Frontal cortex (tissue), 4 donors: ENCODE measurements at places on chromosomes 1 and 21.

- no peak for DNase-seq
These were observed 48.8 kb downstream of the RNF220 start for GRCh38 chr1:44453798-44454349.

DNA sequence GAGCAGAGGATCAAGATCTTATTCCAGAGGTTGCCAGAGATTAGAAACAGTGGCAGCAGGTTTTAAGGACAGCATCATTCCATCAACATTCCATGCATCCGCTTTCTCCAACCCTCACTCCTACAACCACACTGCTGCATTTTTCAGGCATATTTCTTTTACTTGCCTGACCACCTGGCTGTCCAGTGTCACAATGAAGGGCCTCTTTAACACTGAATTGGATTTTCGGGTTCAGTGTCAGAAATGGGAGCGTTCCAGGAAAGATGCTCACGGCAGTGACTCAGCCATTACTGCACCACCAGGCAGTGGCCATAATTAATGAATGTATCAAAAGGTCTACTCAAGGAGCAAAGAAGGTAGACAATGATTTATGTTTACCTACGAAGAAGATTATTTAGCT lies 200.4 kb upstream of the ESRRG start:
- no peak for DNase-seq

GRCh38 chr1:104946558-104947210 lies 1197.0 kb downstream of the AMY1C start:
- DNase-seq, result no peak

DNA sequence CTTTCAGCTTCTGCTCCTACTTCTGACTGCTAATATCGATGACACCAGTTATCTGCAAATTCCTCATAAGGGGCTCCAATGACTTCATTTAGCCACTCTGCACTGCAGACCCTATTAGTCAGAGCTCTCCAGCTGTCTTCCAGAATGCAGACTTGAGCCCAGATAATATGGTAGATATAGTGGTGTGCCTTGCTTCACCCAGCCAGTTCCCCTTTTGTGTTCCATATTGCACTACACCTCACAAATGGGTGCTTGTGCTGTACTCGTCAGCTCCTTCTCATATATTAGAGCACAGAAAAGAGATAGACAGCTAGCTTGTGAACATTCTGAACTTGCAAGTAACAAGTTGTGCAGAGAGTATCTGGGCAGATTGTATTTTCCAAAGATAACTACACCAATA lies 23.7 kb upstream of the COG2 start:
- no peak for DNase-seq

GRCh38 chr1:203084588-203085527 lies 954 bp downstream of the MYOG start:
- DNase-seq, result peak; percentile 16

- DNase-seq, result no peak
These were observed 38.0 kb downstream of the CD58 start for GRCh38 chr1:116532671-116533428.

DNA sequence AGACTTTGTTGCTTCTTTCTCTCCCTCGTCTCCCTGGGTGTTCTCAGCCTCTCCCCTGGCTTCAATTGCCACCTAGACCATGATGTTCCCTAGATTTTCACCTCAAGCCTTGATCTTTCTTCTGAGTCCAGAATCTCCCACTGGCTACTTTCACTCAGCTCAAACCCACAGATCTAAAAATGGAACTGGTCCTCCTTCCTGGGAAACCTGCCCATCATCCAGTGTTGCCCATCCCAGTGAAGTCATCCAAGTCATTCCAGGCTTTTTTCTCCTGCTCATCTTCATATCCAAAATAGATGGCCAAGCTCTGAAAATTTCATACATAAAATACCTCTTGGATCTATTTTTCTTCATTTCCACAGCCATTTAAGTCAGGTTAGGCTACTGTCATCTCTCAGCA lies 347.4 kb downstream of the KCNH1 start:
- DNase-seq, result peak; percentile 17

- no peak for DNase-seq
These were observed 28.0 kb upstream of the GLIS1 start for GRCh38 chr1:53766831-53767405.

DNA sequence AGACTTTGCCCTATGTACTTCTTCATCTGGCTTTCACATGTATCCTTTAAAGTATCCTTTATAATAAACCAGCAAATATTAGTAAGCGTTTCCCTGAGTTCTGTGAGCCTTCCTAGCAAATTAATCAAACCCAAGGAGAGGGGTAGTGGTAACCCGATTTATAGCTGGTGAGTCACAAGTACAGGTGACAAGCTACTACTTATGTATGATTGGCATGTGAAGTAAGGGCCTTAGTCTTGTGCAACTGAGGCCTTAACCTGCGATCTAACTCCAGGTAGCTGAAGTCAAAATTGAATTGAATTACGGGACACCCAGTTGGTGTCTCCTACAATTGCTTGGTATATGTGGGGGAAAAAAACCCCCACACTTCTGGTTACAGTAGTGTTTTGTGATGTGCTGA lies 26.0 kb downstream of the SLC16A1 start:
- DNase-seq, result no peak

- DNase-seq, result peak; percentile 80
These were observed at the start of gene DISC1 for GRCh38 chr1:231626535-231626950. DISC1 (plus strand) TSS chr1:231626790; CDS start chr1:231626868, 78 bp downstream.

GRCh38 chr1:171366816-171367215 lies 52.8 kb downstream of the FMO4 start:
- no peak for DNase-seq

- no peak for DNase-seq
These were observed 21.3 kb upstream of the RUNX1 start for GRCh38 chr21:35070436-35070835.

- DNase-seq, result no peak
These were observed 207.5 kb downstream of the KCNT2 start for GRCh38 chr1:196400478-196401451.

GRCh38 chr1:36656838-36657237 lies 174.1 kb upstream of the CSF3R start:
- DNase-seq, result no peak

DNA sequence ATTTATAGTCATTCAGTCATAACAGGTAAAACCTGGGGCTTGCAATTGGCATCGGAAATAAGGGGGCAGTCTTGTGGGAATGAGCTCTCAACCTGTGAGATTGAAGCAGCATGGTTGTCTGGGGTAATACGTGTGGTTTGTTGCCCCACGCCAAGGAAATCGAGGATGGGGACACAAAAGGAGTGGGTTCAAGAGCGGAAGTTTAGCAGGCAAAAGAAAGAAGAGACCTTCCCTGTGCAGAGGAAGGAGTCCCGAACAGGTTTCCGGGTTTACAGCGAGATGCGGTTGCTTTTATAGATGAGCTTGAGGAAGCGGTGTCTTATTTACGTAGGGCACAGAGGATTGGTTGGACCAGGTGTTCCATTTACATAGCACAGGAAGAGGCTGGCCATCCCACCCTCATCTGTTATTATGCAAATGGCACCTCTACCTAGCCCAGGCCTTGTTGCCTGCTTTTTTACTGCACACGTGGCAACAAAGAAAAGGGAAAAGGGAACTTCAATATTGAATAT lies 37.3 kb downstream of the IFNAR1 start:
- DNase-seq, result no peak

GRCh38 chr1:62232871-62233278 lies 38.2 kb downstream of the L1TD1 start:
- DNase-seq, result no peak

DNA sequence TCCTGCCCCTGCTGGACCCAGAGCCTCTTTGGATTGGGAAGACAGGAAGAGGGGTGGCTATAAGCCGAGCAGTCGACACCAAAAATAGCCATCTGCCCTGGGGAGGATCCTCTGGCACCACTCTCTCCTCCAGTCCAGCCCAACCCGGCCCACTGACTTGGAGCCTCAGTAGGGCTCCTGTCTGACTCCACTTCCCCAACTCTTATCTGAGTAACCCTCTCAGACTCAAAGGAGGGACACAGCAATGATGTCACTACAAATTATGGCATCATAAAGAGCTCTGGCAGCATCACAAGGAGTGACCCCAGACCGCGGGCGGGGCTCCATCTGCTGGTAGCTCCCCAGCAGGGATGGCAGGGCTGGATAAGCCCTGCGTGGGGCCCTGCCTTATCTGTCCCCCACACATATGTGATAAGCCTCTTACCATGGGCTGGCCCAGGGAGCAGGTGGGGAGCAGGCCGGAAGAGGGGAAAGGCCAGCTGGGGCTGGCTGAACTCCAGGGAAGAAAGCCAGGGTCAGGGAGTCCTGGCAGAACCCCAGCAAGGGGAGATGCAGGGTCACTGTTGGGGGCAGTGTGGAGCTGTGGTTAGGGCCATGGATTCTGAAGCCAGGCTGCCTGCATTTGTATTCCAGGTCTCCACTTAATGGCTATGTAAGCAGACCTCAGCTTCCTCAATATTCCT lies 4.6 kb upstream of the SLC6A9 start:
- no peak for DNase-seq

DNA sequence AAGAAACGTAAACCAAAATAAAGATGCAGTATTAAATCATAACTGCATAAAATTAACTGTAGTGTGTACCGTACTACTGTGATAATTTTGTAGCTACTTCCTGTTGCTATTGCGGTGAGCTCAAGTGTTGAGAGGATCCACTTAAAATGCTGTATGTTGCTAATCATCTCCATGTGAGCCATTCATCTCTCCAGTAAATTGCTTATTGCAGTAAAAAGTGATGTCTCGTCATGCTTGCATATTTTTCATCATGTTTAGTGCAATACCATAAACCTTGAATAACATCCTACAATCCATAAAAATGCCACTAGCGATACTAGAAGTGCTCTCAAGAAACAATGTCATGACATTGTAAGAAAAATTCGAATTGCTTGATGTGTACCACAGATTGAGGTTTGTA lies 66.3 kb downstream of the RAVER2 start:
- DNase-seq, result no peak

GRCh38 chr1:214123061-214123784 lies 135.4 kb downstream of the PROX1 start:
- DNase-seq, result peak; percentile 57

- no peak for DNase-seq
These were observed 14.7 kb upstream of the KIRREL1 start for GRCh38 chr1:157978586-157979403.

GRCh38 chr1:7579831-7580804 lies 191.0 kb upstream of the VAMP3 start:
- DNase-seq, result no peak

- no peak for DNase-seq
These were observed 12.4 kb downstream of the HS2ST1 start for GRCh38 chr1:86926883-86927282.

DNA sequence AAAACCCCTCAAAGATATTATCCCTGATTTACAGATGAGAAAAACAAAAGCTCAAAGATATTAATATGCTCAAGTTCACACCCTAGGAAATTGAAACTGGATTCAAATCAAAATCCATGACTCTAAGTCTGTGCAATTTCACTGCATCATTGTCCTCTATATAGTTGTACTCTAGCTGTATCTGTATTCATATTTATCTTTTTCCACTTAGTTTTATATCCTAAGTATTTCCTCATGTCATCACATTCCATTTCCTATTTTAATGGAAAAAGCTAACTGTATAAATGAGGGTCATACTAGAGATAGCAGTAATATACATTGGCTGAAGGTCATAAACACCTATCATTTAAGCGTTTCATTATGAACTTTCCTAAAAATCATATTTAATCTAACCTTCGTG lies 42.2 kb upstream of the RALGPS2 start:
- no peak for DNase-seq

DNA sequence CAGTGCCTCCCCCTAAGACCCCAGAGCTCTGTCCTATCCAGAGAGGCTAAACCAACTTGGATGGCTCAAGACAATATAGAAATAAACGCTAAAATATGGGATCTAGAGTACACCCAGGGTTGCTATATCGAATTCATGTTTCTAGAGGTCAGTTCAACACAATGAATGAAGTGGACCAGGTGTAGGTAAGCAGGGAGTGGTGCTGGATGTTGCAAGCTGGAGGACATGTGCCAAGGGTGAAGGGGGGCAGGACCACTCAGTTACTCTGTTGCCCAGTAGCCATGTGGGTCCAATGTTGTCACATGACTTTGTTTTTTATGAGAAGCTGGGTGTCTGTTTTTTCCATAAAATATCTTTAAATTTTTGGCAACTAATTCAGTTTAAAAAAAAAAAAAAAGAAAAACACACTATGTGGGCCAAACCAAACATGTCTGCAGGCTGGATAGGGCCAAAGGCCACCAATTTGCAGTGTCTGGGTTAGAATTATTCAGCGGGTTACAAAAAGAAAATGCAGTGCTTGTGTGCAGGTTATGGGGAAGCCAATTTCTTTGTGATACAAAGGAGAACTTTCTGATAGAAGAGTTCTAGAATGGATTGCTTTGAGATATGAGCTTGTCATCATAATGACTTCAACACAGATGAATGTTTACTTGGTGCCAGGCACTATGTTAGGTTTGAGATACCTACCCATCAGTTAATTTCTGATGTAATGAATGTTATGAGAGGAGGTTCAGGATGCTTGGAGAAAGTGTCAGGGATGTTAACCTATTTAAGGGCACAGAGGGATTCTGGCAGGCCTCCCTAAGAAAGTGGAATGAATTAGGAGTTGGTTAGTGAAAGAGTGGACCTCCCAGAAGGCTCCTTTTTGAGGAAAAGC lies 8.9 kb downstream of the CACHD1 start:
- no peak for DNase-seq

DNA sequence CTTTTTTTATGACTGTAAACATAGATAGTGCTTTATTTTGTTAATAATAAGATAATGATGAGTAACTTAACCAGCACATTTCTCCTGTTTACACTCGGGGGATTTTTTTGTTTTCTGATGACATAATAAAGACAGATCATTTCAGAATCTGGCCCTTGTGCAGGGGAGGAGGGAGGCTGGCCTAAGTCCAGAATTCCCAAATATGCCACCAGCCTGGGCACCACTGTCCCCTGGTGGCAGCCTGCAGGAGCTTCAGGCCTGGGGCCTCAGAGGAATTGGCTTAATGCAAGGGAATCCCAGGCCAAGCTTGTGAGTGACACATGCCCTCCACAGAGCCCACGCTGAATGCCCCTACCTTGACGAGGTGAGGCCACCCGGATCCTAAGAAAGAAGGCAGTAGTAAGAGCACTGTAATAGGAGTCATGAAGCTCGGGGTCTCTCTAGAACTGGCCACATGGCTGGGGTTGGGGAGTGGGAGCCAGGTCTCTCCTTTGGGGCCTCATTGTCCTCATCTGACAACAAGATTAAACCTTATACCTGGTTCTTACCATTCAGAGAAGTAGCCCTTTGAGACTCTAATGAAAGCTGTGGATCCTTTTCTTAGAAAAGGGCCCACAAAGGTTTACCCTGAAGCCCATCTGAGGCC lies 24.1 kb downstream of the ETNK2 start:
- DNase-seq, result peak; percentile 82

- DNase-seq, result no peak
These were observed 26.4 kb downstream of the LAMB3 start for GRCh38 chr1:209625791-209626285.
